Activated CD4-positive, alpha-beta T cell treated with anti-CD3 and anti-CD28 coated beads, Interleukin-2, amount 50 U/mL, for 48 hours (primary cell): ENCODE measurements at places on chromosomes 7 and 10.

DNA sequence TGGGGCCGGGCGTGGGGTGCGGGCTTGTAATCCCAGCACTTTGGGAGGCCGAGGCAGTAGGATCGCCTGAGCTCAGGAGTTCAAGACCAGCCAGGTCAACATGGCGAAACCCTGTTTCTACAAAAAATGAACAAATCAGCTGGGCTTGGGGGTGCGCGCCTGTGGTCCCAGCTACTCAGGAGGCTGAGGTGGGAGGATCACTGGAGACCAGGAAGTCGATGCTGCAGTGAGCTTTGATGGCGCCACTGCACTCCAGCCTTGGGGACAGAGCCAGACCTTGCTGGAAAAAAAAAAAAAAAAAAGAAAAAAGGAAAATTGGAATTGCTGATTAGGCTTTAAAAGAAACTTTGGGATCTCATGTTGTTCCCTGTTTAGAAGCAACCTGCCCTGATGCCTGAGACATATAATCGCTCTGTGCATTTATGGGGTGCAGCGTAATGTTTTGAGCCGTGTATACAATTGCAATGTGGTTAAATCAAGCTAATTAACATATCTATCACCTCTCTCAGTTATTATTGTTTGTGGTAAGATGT is 851 bp downstream of the AKR1E2 start:
- DNase-seq = no peak

GRCh38 chr7:136868496-136869000 is at the start of gene CHRM2:
TSS of gene CHRM2 (plus strand) at chr7:136868652. CDS start at chr7:137014866, 146,214 bp downstream.
- DNase-seq = no peak

- DNase-seq = no peak
These were observed 62.1 kb downstream of the INPP5A start for GRCh38 chr10:132599732-132600131.

- no peak for DNase-seq
These were observed 145.0 kb upstream of the CALCR start for GRCh38 chr7:93719546-93719945.

GRCh38 chr10:131786756-131787605 is 113.8 kb upstream of the PPP2R2D start:
- DNase-seq = peak; percentile 40

- DNase-seq = no peak
These were observed 1059.8 kb downstream of the LRMDA start for GRCh38 chr10:76491216-76491615.

DNA sequence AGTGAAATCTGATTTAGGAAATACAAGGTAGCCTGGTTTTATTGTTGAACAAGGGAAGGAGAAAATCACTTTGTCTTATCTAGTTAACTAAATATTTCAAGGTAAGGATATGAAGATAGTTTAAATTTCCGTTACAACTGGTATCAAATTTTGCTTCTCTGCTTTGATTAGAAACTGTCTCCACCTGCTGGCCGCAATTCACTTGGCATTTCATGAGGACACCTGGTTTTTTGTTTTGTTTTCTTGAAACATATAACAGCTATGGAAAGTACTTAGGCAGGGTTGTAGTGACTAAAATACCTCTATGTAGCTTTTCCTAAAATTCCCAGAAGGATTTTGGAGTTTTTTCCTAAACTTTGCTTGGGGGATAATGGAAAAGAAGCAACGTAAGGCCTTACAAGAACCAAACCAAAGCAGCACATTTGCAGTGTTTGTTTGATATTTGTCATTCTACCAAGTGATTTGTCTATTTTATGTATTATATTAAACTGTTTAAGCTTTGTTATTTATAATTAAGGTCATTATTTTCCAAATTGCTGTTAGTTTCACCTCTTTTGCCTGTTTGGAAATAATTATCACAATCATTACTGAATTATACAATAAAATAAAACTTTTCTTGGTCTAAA is 73.6 kb downstream of the AHCYL2 start:
- peak; percentile 64 for DNase-seq
